Stimulated activated CD8-positive, alpha-beta memory T cell treated with anti-CD3 and anti-CD28 coated beads, Interleukin-2, amount 100 ng/mL, for 1 hour (primary cell): ENCODE measurements at places on chromosomes 2 and 18.

DNA sequence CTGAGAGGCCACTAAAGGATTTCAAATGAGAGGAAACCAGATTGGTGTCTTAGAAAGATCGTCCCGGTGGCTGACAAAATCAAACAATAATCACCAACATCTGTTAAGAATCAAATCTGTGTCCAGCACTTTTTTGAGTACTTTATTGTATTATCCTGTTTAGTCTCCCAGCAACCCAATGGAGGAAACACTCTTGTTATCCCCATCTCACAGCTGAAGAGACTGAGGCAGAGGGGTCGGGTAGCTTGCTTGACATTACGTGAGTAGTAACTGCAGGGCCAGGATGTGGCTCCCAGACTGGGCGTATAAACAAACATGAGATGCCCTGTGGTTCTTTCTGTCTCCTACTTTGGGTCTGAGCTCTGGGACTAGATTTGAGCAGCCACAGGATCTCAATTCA lies 76.0 kb downstream of the KLHL29 start:
- DNase-seq = no peak

DNA sequence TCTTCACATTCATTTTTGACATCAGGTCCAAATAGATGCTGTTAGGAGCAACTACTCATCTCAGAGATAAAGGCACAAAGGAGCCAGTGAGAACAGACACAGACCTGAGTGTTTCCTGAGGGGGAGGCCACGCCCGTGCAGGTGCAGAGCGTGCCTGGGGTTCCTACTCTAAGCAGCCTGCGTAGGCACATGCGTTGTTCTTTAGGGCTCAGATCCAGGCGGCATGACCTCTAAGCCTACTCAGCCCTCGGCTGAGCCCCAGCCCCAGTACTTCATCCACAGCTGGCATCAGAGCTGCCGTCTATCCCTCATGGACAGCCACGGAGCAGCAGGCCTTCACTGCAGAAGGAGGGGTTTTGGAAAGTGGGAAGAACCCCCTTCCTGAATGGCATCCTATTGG lies 54.9 kb upstream of the PXDN start:
- no peak for DNase-seq

GRCh38 chr2:10303181-10303693 lies 533 bp downstream of the HPCAL1 start:
- DNase-seq = no peak

- DNase-seq = no peak
These were observed 4.8 kb downstream of the TNFRSF11A start for GRCh38 chr18:62329691-62330454.

GRCh38 chr2:205066081-205066480 lies 520.8 kb downstream of the PARD3B start:
- no peak for DNase-seq

- DNase-seq = no peak
These were observed 17.3 kb downstream of the KLHL29 start for GRCh38 chr2:23402205-23402740.

GRCh38 chr2:52810460-52810859 lies 957.1 kb upstream of the CHAC2 start:
- DNase-seq = no peak

DNA sequence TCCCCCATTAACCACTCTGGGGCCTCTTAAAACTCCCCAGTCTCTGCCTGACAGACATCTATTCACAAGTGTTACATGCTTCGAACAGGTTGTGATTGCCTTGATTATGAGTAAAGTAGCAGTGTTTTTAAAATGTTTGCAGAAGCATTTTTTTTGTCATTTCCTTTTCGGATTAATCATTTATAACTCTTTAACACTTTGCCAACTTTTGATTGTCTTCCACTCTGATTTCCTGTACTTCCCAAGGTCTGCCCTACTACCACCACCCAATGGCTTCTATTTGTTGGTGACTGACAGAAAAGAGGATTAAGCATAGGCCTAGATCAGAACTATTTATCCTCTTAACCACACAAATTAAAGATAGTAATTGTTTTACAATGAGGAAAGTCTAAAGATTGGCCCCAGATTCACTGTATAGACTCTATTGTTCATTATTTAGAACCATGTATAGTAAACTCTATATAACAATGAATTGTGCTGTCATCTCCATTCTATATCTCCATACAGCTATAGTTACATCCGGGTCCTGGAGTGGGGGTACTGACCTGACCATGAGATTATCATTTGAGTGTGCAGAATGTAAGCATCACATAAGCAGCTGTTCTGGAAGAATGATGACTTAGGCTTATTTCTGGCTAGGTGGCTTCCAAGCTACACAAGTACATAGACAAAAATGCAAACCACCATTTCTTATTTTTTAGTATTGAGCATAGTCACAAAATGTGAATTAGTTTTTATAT lies 110.3 kb upstream of the RBMS1 start:
- DNase-seq = no peak

DNA sequence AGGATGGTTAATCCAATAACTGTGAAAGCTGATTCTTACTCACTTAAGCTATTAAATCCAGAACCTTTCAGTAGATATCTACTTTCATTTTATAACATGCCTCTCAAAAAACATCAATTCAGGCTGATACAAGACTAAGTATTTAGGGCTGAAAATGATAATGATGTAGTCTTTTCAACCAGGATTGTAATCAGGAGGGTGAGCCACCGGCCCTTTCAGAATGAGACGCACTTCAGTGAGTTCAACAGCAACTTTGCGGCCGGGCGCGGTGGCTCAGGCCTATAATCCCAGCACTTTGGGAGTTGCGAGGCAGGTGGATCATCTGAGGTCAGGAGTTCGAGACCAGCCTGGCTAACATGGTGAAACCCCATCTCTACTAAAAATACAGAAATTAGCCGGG lies 30.4 kb downstream of the RBMS1 start:
- no peak for DNase-seq

DNA sequence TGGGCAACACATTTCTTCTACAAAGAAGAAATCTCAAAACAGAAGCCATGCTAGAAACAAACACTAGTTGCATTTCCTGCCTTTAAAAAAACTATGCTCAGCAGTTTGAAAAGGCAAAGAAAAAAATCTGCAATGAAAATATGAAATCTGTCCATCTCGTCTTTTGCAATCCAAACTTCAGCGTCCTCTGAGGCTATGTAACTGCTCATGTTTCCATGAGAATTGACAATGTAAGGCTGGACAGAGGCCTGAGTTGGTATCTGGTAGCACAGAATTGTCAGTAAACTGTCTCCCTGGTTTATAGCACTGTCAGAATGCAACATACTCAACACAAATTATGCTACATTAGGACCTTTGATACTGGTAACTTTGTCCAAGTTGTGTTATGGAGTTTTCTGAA lies 429.9 kb downstream of the ARHGAP15 start:
- DNase-seq = no peak

DNA sequence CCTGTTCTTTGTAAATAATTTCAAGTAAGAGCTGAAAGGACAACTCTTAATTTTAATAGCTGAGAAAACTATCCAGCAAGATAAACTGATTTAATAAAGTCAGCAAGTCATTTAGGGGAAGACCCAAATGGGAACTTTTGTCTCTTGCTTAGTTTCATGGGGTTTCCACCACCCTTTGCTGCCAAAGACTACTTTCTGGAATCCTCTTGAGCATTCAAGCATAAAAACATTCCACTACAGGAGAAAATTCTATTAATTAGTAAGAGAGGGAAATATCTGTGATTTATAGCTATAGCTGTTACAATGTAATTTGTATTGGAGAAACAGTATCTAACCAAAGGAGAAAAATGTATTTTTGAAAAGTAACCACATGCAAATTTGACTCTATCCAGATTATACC lies 20.6 kb downstream of the EFEMP1 start:
- no peak for DNase-seq

GRCh38 chr2:106664669-106665068 lies 177.5 kb downstream of the CD8B2 start:
- no peak for DNase-seq

DNA sequence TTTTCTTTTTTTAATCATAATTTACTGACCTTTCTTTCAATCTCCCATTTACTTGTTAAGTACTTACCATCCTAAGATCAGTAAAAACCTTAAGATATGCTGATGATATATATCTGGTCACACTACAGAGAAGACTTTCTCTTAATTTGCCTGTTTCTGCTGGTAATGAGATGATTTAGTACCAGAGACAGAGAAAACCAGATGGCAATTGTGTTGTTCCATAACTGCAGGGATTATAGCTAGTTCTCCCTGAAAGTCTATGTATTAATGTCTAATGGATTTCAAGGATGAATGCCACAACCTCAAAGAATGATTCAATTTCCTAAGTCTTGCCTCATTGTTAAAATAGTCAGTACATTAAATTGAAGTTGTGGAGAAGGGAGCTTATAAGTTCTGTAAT lies 40.3 kb downstream of the SNTG2 start:
- no peak for DNase-seq

- no peak for DNase-seq
These were observed 137.1 kb downstream of the LTBP1 start for GRCh38 chr2:33083699-33084387.

DNA sequence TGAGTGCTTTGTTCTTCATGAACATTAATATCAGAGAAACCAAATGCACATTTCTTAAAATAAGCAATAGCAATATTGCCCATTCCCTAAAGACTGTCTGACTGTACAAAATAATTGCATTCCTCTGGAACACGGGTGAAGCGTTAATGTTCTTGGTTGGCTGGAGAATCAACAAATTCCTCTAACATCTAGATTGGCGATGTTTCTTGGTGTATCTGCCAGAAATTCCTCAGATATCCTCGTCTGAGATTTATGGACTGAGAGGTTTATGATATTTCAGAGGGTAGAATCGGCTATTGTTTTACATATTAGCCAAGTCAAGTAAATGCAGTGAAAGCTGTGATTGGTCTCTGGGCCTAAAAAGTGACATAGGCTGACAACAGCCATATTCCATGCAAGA lies 27.1 kb upstream of the SPTBN1 start:
- no peak for DNase-seq

DNA sequence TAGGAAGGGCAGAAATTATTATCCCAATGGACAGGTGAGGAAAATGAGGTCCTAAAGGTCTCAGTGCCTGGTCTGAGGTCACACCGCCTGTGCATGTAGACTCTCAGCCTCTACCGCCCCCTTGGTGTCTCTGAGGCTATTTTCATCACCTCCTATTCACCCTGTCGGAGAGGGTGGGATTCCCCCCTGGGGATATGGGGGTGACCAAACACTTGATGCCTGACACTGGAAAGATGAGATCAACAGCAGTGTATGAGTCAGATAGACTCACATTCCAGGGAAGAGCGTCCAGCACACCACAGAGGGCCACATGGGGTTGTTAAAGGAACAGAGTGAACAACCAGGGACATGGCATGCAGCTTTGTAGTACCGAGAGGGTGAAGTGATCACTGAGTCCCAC lies 199.7 kb downstream of the SMAD2 start:
- DNase-seq = no peak

DNA sequence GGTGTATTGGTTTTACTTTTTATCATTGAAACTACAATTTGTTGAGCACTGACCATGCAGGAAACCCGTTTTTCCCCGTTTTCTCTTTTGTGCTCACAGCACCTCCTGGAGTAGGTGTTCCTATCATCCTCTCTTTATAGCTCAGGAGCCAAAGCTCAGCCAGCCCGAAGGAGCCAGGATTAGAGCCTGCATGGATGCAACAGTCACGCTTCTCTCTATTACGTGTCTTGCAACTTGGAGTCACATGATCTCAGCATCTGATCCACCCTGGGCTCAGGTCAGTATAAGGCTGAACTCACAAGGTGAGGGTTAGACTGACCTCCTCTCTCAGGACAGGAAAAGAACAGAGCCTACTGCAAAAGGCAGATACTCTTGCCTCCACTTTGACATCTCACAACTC lies 150.5 kb downstream of the MBP start:
- no peak for DNase-seq

DNA sequence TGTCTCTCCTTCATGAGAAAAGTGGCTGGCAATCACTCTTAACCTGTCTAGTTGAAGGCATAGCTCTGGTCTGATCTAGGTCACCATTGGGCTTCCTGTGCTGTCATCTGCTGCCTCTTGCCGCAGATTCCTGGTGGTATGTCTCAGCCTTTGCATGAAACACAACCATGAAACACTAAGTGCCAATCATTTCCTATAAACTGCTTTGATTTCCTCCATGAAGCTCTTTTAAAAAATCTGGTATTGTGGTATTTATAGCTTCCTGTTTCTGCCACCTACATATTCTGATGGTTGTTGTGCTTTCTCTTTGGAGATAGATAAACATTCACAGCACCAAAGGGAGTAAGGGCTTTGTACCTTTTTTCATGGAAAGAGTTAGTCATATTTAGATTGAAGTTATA lies 120.0 kb upstream of the EPC2 start:
- peak; percentile 21 for DNase-seq

DNA sequence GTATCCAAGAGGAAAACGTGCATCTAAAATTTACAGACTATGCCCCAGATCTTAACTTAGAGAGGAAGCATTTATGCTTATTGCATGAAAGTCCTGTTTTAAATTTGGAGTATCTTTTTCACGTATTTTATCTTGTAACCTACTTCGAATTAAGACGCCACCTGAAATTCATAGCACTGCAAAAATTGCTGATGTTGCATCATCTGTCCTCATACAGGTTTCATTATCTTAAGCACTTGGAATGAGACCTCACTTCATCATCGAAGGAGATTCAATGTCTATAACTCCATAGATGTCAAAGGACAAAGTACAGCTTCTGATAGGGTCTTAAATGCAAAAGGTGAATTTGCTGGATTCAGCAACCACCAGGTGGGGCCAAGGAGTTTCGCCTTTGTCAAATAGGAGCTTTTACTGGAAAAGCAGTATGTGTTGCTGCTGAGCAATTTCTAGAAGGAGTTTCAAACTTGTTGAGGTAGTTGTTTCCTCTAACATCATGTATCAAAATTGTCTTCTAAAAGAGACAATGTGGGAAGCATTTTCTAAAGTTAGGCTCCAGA lies 106.4 kb upstream of the CCDC85A start:
- DNase-seq = no peak

GRCh38 chr2:1563943-1564891 lies 151.0 kb downstream of the TPO start:
- no peak for DNase-seq

- DNase-seq = no peak
These were observed 83.5 kb upstream of the GPC1 start for GRCh38 chr2:240351826-240352426.

- DNase-seq = no peak
These were observed 115.3 kb upstream of the RIOK3 start for GRCh38 chr18:23337599-23338444.

GRCh38 chr2:74849228-74849892 lies 15.4 kb downstream of the HK2 start:
- DNase-seq = no peak

- no peak for DNase-seq
These were observed 42.5 kb downstream of the DSC3 start for GRCh38 chr18:30999887-31000628.

- no peak for DNase-seq
These were observed 489.3 kb downstream of the TSN start for GRCh38 chr2:122244598-122245229.

DNA sequence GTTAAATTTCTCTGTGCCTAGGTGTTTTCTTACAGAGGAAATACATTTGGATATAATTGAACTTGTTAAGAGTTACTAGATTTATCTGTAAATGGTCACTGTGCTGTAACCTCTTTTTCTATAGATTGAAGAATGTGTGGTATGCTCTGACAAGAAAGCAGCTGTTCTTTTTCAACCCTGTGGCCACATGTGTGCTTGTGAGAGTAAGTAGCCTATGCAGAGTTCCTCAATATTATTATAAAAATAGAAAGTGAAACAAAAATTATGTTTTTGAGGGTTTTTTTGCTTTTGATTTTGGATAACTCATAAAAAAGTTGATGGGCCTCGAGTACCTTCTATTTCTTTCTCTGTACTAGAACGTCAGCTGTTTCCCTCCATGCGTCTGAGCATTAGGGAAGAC lies 112.4 kb downstream of the MIB1 start:
- no peak for DNase-seq

- DNase-seq = peak; percentile 32
These were observed 199.4 kb downstream of the ZEB2 start for GRCh38 chr2:144320491-144320890.
